ENCODE measurements at places on chromosomes 6 and 20. TPM values are rescaled to one million over a fixed set of nuclear protein-coding genes. Genes with fewer than 3 reads are reported as not detected.

PNPLA1 gene
- not detected for total RNA-seq

- H3K27me3 ChIP-seq: no peaks in the 10 kb centered on the region
- no peak overlapping the region for H3K27ac ChIP-seq
- H3K36me3 ChIP-seq: no peaks in the 10 kb centered on the region
- no peak overlapping the region for H3K4me3 ChIP-seq
- DNase-seq: peak; percentile 73
Observed at GRCh38 chr20:9407805-9408421, 106.5 kb upstream of the LAMP5 start.

- no peak overlapping the region for H3K4me3 ChIP-seq
- no peak overlapping the region for H3K27ac ChIP-seq
- no peak for DNase-seq
- H3K27me3 ChIP-seq: peaks cover 6% of the 10 kb centered on the region
Observed at GRCh38 chr20:64107736-64108457, 532 bp upstream of the NPBWR2 start.

DNA sequence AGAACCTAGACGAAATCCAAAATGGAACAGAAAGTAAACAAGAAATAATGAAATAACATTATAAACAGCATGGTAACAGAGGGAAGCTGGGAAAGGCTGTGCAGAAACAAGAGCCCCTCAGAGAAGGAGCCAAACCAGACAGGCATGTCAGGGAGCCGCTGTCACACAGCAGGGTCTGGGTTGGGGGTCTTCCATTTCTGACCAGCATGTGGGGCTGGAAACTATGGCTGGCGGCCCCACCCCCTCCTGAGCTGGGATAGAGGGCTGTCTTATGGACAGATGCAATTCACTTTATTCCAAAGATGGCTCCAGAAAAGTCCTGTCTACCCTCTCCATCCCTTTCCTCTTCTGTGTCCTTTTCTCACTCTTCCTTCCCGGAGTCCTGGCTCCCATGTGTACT, 27.3 kb downstream of the C6orf89 start:
- no peak for DNase-seq
- peaks cover 27% of the 10 kb centered on the region for H3K36me3 ChIP-seq
- H3K4me3 ChIP-seq: peak overlapping the region; percentile 41
- H3K27ac ChIP-seq: peak overlapping the region; percentile 84
- no peaks in the 10 kb centered on the region for H3K27me3 ChIP-seq
